Muscle of leg (tissue), 16 donors: ENCODE measurements at places on chromosomes 4 and X. TPM values are rescaled to one million over a fixed set of nuclear protein-coding genes. Genes with fewer than 3 reads are reported as not detected.
A peak's percentile ranks its signal among the peaks of the same experiment; 100 is the strongest.

The CITED1 gene
- total RNA-seq, result 26.8 TPM

The GCNA gene
- total RNA-seq, result 2.9 TPM

The RNF175 gene
- total RNA-seq, result 1.2 TPM

The AADAT gene
- 5.7 TPM for total RNA-seq

The SLC10A4 gene
- total RNA-seq, result 0.49 TPM

The GNL3L gene
- 18.9 TPM for total RNA-seq

The KDR gene
- 48.9 TPM for total RNA-seq

The SPINK2 gene
- not detected for total RNA-seq

The PPEF2 gene
- 0.04 TPM for total RNA-seq

The EMCN gene
- total RNA-seq, result 36.1 TPM

DNA sequence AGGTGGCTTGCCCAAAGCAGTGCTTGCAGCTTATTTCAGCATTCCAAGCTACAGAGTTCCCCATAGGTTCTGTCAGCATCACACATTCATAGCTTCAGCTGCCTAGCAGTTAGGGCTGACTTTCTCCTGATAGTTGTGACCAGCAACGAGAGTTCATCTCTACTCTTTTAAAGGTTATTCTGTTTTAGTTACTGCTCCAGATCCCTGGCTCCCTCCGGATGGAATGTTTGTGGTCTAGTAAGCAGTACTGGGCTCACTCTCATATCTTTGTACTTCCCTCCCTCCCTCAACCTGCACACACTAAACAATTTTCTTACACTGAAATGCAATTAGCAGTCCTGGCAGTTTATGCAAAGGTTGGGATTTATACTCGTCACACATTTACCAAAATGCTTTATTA, 43.9 kb downstream of the PTTG2 start:
- no peak overlapping the region for H3K27ac ChIP-seq
- H3K4me1 ChIP-seq, result no peaks in the 10 kb centered on the region
- H3K36me3 ChIP-seq, result no peaks in the 10 kb centered on the region
- H3K4me3 ChIP-seq, result no peak overlapping the region
- no peak for DNase-seq

- peak; percentile 89 for DNase-seq
- no peaks in the 10 kb centered on the region for H3K36me3 ChIP-seq
- no peak overlapping the region for H3K27ac ChIP-seq
- H3K27me3 ChIP-seq, result no peaks in the 10 kb centered on the region
- no peaks in the 10 kb centered on the region for H3K4me1 ChIP-seq
Measured at GRCh38 chr4:165553221-165553810, 174.5 kb downstream of the CPE start.

DNA sequence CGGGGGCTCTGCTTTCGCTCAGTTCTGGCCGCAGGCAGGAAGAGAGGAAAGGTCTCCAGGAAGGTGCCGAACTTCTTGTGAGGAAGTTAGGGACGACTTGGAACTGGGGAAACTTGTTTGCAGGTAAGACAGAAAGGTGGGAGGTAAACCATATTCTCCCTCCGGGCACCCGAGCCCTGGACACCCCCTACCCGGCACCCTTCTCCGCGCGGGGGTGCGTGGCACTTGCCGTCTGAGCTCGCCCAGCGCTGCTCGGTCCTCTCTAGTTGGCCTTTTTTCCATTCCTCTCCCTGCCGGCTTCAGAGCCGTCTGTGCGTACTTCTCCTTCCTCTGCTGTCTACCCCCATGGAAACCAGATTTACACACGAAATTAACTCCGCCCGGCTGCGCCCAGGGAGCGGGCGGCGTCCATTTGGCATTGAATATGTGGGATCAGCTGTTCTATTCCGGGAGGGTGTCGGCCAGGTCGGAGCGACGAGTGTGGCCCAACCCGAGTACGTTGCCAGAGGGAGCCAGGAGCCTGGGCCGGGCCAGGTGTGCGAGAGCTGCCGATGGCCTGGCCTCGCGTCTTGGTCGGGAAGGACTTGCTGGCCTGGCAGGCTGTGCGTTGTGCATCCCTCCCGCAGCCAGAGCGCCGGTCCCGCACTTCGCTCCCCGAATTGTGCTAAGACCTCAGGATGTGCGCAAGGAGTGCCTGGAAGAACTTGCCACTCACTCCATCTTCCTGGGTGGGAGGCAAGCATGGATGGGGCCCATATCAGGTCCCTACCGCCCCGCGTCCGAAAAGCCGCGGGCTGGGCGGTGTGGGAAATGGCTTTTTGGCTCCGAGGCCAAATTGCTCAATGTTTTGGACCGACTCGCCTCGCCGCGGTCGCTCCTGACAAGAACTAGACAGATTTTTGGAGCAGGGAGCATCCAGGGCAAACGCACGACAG, 1.7 kb downstream of the PDGFRA start:
- DNase-seq, result peak; percentile 74
- peak overlapping the region; percentile 63 for H3K4me3 ChIP-seq
- peak overlapping the region; percentile 72 for H3K27ac ChIP-seq
- peaks cover 66% of the 10 kb centered on the region for H3K4me1 ChIP-seq
- H3K27me3 ChIP-seq, result peaks cover 84% of the 10 kb centered on the region

GRCh38 chrX:3522101-3522650, 175.7 kb upstream of the MXRA5 start:
- no peaks in the 10 kb centered on the region for H3K27me3 ChIP-seq

DNA sequence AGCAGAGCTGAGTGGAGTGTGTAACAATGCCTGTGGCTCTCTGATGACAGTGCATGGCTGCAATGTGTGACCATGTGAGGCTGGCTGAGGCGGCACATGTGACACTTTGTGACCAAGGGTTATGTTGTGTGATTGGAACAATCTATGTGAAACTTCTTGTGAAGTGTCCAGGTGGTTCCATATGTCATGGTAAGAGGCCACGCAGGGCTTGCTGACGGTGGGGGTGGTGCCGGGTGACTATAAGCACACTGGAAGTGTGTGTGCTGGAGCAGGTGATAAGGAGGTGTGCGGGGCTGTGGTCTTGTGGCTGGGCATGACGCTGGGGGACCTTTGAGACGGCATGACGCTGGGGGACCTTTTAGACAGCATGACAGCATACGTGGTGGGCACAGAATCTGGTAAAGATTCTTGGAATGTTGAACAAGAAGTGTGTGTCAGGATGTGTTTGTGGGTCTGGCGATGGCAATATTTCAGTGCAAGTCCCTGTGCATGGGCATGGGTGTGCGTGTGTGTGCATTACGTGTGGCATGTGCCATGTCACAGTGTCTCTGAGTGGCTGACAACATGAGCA, 7.4 kb upstream of the HDAC6 start:
- H3K36me3 ChIP-seq, result no peaks in the 10 kb centered on the region
- no peak for DNase-seq
- H3K4me3 ChIP-seq, result no peak overlapping the region
- H3K4me1 ChIP-seq, result no peaks in the 10 kb centered on the region
- peaks cover 6% of the 10 kb centered on the region for H3K27me3 ChIP-seq

GRCh38 chrX:110671068-110671803, 124.4 kb downstream of the CHRDL1 start:
- H3K4me3 ChIP-seq, result no peak overlapping the region
- H3K36me3 ChIP-seq, result no peaks in the 10 kb centered on the region
- H3K4me1 ChIP-seq, result peaks cover 2% of the 10 kb centered on the region
- DNase-seq, result no peak

DNA sequence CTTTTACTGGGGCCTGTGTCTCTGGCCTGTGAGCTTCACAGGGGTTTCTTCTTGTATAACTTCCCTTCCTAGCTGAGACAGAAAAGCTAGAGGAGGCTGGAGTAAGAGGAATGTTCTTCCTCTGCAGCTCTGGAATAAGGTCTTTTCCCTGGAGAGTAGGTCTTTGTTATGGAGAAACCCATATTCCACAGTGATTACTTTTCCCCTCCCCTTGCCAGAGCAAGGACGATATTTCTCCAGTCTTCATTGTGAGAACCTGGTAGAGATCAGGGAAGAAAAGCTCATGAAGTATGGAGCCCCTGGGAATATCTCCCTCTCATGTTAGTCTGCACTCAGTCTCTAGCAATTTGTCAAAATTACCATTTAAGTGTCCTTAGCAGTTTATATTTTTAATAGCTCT, 18.7 kb upstream of the GLRB start:
- DNase-seq, result no peak
- H3K4me1 ChIP-seq, result no peaks in the 10 kb centered on the region
- H3K36me3 ChIP-seq, result no peaks in the 10 kb centered on the region
- no peak overlapping the region for H3K4me3 ChIP-seq

DNA sequence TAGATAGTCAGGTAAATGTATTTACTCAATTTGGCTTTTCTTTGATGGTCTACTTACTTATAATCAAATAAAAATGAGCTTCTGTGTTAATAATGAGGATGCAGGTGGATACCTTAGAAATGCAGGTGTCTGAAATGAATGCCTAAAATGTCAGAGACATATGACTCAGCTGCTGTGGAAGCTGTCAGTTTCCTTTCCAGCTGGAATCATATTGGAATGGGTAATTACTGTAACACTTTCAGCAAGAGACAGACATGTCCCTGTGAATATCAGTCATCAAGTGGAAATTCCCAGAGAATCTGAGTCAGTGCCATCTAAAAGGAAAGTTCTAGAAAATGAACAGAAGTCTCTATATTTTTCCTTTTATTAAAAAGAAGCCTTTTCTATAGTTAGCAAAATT, 783.0 kb upstream of the AADAT start:
- no peaks in the 10 kb centered on the region for H3K27me3 ChIP-seq
- H3K4me3 ChIP-seq, result no peak overlapping the region
- H3K27ac ChIP-seq, result no peak overlapping the region
- no peaks in the 10 kb centered on the region for H3K36me3 ChIP-seq
- peak; percentile 1 for DNase-seq
- H3K4me1 ChIP-seq, result no peaks in the 10 kb centered on the region

GRCh38 chrX:150770623-150771022, 77.4 kb downstream of the MTMR1 start:
- peaks cover 5% of the 10 kb centered on the region for H3K4me1 ChIP-seq
- peaks cover 11% of the 10 kb centered on the region for H3K27me3 ChIP-seq
- H3K4me3 ChIP-seq, result no peak overlapping the region
- DNase-seq, result no peak
- H3K27ac ChIP-seq, result no peak overlapping the region
- H3K36me3 ChIP-seq, result peaks cover 31% of the 10 kb centered on the region

GRCh38 chrX:48890934-48891401, 6.6 kb downstream of the TIMM17B start:
- H3K4me1 ChIP-seq, result peaks cover 13% of the 10 kb centered on the region
- H3K36me3 ChIP-seq, result peaks cover 11% of the 10 kb centered on the region
- H3K27me3 ChIP-seq, result no peaks in the 10 kb centered on the region
- H3K27ac ChIP-seq, result no peak overlapping the region

DNA sequence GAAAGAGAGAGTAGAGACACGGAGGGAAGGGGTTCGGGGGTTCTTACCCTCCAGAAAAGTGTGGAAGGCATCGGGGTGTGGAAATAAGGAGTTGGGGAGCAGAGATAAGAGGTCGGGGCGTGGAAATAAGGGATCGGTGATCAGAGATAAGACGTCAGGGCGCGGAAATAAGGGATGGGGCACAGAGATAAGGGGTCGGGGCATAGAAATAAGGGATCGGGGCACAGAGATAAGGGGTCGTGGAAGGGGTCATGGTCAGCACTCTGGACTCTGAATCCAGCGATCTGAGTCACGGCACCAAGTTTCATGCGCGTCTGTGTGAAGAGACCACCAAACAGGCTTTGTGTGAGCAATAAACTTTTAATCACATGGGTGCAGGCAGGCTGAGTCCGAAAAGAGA, 119.1 kb downstream of the PCDH10 start:
- H3K36me3 ChIP-seq, result no peaks in the 10 kb centered on the region
- DNase-seq, result no peak
- H3K27ac ChIP-seq, result no peak overlapping the region
- no peaks in the 10 kb centered on the region for H3K27me3 ChIP-seq
- no peak overlapping the region for H3K4me3 ChIP-seq

DNA sequence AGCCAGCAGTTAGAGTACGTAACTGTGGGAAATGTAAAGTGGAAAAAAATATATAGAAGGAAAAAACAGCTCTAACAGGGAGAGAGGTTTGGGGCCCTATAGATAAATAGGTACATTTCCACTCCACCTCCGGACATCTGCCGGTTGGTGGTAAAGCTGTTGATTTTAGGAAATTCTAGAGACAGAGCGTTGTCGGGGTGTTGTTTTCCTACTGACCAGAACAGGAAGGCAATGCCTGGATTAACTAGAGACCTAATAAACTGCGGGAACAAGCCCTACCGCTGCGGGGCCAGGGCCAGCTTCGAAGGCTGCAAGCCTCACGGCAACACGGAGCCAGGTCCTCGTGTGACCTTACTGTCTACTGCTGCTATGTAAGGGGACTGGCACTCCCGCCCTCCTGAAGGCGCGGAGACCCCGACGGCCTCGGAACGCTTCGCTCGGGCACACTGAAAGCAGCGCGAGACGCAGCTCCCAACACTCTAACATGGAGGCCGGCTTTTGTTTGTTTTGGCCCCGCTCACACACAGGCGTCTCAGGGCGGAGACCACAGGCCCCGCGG, 702 bp upstream of the CDKN2AIP start:
- no peaks in the 10 kb centered on the region for H3K27me3 ChIP-seq
- H3K36me3 ChIP-seq, result peaks cover 14% of the 10 kb centered on the region
- no peak for DNase-seq
- H3K4me1 ChIP-seq, result peaks cover 12% of the 10 kb centered on the region
- H3K27ac ChIP-seq, result peak overlapping the region; percentile 98
